ENCODE measurements at places on chromosomes 5 and 9. TPM values are rescaled to one million over a fixed set of nuclear protein-coding genes. Genes with fewer than 3 reads are reported as not detected.

SLC1A3 gene
- 0.99 TPM for total RNA-seq

DPM2 gene
- total RNA-seq: 41.6 TPM

TAS2R1 gene
- not detected for total RNA-seq

ADGRV1 gene
- not detected for total RNA-seq

SLC45A2 gene
- not detected for total RNA-seq

DMRT2 gene
- total RNA-seq: not detected

EFNA5 gene
- total RNA-seq: not detected

LRRTM2 gene
- not detected for total RNA-seq

TMEM232 gene
- 0.86 TPM for total RNA-seq

C5orf52 gene
- total RNA-seq: not detected

GDA gene
- not detected for total RNA-seq

- H3K4me1 ChIP-seq: no peaks in the 10 kb centered on the region
- no peak overlapping the region for H3K4me3 ChIP-seq
- H3K36me3 ChIP-seq: no peaks in the 10 kb centered on the region
- peaks cover 3% of the 10 kb centered on the region for H3K27me3 ChIP-seq
Measured at GRCh38 chr5:108675736-108676135, 72.0 kb upstream of the FER start.

- H3K36me3 ChIP-seq: no peaks in the 10 kb centered on the region
- DNase-seq: no peak
- H3K4me3 ChIP-seq: no peak overlapping the region
- H3K4me1 ChIP-seq: no peaks in the 10 kb centered on the region
- no peaks in the 10 kb centered on the region for H3K27me3 ChIP-seq
Measured at GRCh38 chr5:121086671-121087070, 622.6 kb downstream of the PRR16 start.

GRCh38 chr5:96712100-96712746, 50.0 kb downstream of the CAST start:
- H3K4me3 ChIP-seq: no peak overlapping the region
- H3K4me1 ChIP-seq: peaks cover 19% of the 10 kb centered on the region
- H3K27me3 ChIP-seq: no peaks in the 10 kb centered on the region
- peak overlapping the region; percentile 33 for H3K27ac ChIP-seq

- no peaks in the 10 kb centered on the region for H3K36me3 ChIP-seq
- no peak for DNase-seq
- peaks cover 11% of the 10 kb centered on the region for H3K4me1 ChIP-seq
- no peak overlapping the region for H3K27ac ChIP-seq
- H3K4me3 ChIP-seq: no peak overlapping the region
Measured at GRCh38 chr9:126620478-126620877, 6.8 kb downstream of the LMX1B start.

DNA sequence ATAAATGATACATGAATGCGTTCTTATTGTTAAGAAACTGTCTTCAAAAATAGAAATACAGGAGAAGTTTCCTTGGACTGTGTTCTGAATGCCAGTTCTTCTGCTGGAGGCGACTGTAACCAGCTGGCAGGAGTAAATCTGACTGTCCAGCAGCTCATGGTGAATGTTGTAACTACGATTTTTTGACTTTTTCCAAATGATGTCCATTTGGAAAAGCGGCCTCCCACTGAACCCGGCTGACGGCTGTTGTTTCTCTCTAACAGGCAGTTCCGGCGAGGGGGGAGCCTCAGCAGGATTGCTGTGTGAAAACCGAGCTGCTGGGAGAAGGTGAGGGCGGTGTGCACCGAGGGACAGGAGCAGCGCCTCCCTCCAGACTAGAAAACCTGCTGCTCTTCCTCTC, 91.9 kb downstream of the EHMT1 start:
- H3K4me3 ChIP-seq: no peak overlapping the region
- no peak overlapping the region for H3K27ac ChIP-seq
- H3K27me3 ChIP-seq: no peaks in the 10 kb centered on the region
- H3K4me1 ChIP-seq: peaks cover 60% of the 10 kb centered on the region

DNA sequence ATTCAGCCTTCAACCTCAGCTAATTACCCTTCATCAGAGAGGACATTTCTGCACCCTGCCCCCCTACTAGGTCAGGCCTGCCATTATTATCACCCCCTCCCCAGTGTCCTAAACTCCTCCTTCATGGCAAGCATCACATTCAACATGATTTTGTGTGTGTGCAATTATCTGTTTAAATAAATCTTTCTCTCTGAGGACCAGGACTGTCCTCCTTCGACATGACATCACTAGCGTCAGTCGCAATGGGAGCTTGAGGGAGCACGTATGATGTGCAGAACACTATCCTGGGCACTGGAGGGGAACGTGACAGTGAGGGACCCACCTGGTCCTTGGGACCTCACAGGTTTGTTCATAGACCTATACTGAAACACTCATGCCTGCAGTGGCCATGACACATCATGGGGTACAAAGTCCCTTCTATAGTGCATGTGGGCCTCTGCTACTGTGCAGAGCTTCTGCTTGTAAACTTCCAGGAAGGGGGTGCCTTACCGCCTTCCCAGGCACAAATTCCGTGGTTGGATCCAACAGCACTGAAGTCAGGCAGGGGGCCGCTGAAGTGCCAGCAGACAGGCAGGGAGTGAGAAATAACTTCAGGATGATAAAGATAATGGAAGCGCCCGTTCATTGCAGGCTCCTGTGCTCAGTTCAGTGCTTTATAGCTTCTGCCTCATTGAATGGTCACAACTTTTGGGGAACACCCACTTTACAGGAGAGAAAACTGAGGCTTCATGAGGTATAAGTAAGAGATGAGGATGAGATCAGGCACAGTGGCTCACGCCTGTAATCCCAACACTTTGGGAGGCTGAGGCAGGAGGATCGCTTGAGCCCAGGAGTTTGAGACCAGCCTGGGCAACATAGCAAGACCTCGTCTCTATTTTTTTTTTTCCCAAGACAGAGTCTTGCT, 36.0 kb upstream of the STXBP1 start:
- peaks cover 9% of the 10 kb centered on the region for H3K4me1 ChIP-seq
- DNase-seq: no peak
- no peaks in the 10 kb centered on the region for H3K27me3 ChIP-seq
- no peak overlapping the region for H3K4me3 ChIP-seq
- H3K36me3 ChIP-seq: no peaks in the 10 kb centered on the region
- H3K27ac ChIP-seq: no peak overlapping the region

DNA sequence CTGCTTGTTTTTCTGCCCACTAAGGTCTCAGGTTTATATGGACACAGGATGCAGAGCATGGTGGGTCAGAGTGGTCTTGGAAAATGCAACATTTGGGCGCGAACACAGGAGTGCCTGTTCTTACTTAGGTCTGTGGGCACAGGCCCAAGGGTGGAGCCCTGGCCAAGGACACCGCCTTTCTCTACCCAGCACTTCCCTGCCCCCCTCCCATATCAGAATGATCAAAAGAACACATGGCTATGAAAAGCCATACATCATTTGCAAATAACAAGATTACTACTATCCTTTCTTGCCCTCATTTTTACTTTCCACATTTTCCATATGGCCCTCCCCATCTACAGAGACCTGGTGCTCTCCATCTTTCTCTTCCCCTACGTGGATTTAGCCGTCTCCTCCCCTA, 162.2 kb downstream of the ENC1 start:
- no peak overlapping the region for H3K27ac ChIP-seq
- no peak overlapping the region for H3K4me3 ChIP-seq
- H3K4me1 ChIP-seq: no peaks in the 10 kb centered on the region
- peaks cover 2% of the 10 kb centered on the region for H3K27me3 ChIP-seq

- H3K4me1 ChIP-seq: no peaks in the 10 kb centered on the region
- H3K27me3 ChIP-seq: no peaks in the 10 kb centered on the region
- no peak overlapping the region for H3K27ac ChIP-seq
- DNase-seq: no peak
Measured at GRCh38 chr5:16897284-16897704, 38.8 kb downstream of the MYO10 start.

- peak; percentile 12 for DNase-seq
- no peaks in the 10 kb centered on the region for H3K27me3 ChIP-seq
- peaks cover 47% of the 10 kb centered on the region for H3K4me1 ChIP-seq
- peak overlapping the region; percentile 56 for H3K27ac ChIP-seq
- peaks cover 9% of the 10 kb centered on the region for H3K36me3 ChIP-seq
- peak overlapping the region; percentile 86 for H3K4me3 ChIP-seq
Measured at GRCh38 chr9:132078699-132079356, 839 bp downstream of the MED27 start.

DNA sequence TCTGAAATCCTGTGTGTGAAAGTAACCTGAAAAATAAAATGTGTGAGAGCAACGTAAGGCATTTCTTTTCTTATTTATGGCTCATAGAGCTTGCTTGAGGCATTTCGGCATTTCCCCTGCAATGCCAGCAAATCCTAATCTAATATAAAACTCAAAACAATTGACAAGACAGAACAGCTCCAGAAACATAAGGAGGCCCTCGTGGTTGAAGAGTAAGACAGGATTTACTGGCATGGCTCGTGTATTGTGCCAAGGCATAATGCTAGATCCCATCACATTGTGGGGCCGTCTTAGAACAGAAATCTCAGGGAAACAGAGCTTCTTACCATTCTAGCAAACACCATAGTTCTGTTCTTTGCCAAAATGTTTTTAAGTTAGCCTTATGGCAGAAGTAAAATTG, 166.2 kb downstream of the NTRK2 start:
- H3K36me3 ChIP-seq: no peaks in the 10 kb centered on the region
- no peak overlapping the region for H3K27ac ChIP-seq
- no peak for DNase-seq
- no peak overlapping the region for H3K4me3 ChIP-seq

DNA sequence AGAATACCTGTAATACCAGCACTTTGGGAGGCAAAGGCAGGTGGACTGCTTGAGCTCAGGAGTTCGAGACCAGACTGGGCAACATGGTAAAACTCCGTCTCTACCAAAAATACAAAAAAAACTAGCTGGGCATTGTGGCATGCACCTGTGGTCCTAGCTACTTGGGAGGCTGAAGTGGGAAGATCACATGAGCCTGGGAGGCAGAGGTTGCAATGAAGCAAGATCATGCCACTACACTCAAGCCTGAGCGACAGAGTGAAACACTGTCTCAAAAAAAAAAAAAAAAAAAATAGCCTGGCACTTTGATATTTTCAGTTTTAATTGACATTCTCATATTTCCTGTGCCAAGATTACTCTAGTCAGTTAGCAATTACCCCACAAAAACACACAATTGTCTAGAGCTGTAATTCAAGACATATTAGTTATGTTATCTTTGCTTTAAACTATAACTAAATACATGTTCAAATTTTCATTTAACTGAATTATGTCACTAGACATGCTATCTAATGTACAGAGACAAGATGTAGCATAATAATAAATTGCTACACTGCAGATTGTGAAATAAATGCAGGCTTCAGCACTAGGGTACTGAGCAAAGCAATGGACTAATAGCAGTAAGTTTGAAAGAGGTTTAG, 378.2 kb upstream of the GRAMD2B start:
- H3K27ac ChIP-seq: no peak overlapping the region
- H3K36me3 ChIP-seq: no peaks in the 10 kb centered on the region
- no peak for DNase-seq
- H3K4me3 ChIP-seq: no peak overlapping the region

DNA sequence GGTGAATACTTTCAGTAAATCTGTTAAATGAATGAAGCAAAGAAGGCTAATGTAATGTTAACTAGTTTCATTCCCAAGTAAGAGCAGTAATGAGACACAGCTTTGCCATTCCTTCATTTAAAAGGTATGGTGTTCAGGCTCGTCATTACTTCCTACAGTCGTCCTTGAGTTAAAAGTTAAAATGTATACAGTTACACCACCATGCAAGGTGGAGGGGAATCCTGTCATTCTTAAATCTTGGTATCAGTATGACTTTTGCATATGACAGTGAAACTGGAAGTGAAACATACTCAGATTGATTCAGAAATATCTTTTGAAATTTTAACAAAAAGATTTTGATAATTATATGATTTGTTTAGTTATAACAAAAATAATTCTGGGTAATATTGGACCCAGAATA, 25.9 kb downstream of the MTRR start:
- DNase-seq: no peak
- no peak overlapping the region for H3K4me3 ChIP-seq
- no peaks in the 10 kb centered on the region for H3K27me3 ChIP-seq
- peaks cover 12% of the 10 kb centered on the region for H3K4me1 ChIP-seq

DNA sequence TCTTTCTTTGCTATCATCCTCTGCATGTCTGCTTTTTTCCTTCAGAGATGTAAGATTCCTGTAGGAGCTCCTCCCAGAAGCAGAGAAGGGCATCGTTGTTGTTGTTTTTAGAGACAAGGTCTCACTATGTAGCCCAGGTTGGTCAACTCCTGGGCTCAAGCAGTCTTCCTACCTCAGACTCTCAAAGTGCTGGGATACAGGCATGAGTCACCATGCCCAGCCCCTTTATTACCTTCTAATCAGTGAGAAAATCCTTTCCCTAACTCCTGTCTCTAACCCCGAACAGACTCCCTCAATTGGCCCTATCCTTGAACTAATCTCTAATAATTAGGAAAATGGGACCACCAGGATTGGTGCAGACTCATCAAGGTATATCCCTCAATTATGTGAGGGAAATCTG, 64.4 kb downstream of the GALNT10 start:
- H3K27ac ChIP-seq: no peak overlapping the region
- no peak overlapping the region for H3K4me3 ChIP-seq
- H3K27me3 ChIP-seq: no peaks in the 10 kb centered on the region
- no peaks in the 10 kb centered on the region for H3K4me1 ChIP-seq

- no peaks in the 10 kb centered on the region for H3K4me1 ChIP-seq
- no peak overlapping the region for H3K4me3 ChIP-seq
- DNase-seq: no peak
- H3K27me3 ChIP-seq: peaks cover 21% of the 10 kb centered on the region
- H3K36me3 ChIP-seq: no peaks in the 10 kb centered on the region
Measured at GRCh38 chr5:148684528-148684927, 30.2 kb upstream of the HTR4 start.

- H3K27me3 ChIP-seq: no peaks in the 10 kb centered on the region
- DNase-seq: no peak
- no peak overlapping the region for H3K4me3 ChIP-seq
- no peaks in the 10 kb centered on the region for H3K4me1 ChIP-seq
- H3K36me3 ChIP-seq: no peaks in the 10 kb centered on the region
Measured at GRCh38 chr5:4883360-4883759, 256.8 kb upstream of the ADAMTS16 start.

- H3K27ac ChIP-seq: no peak overlapping the region
- H3K4me1 ChIP-seq: no peaks in the 10 kb centered on the region
- H3K36me3 ChIP-seq: peaks cover 15% of the 10 kb centered on the region
- no peak overlapping the region for H3K4me3 ChIP-seq
- DNase-seq: no peak
Measured at GRCh38 chr5:127987354-127988145, 96.0 kb upstream of the SLC12A2 start.

DNA sequence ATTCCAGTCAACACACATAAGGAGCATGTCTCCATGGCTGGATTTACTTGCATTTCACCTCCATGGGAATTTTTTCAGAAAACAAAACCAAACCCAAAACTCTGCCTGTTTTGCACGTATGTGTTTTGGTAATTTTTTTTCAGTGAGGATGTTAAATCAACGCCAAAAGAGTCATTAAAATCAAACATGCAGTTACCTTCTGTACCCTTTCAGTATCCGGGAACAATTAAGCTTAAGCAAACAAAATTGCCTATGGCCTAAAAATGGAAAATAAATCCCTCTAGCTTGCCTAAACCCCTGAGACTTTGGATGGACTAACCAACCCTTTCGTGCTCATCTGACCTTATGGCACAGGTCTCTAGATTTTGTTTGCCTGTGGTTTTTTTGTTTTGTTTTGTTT, 209.2 kb upstream of the KLF4 start:
- no peak overlapping the region for H3K4me3 ChIP-seq
- no peaks in the 10 kb centered on the region for H3K4me1 ChIP-seq
- H3K36me3 ChIP-seq: no peaks in the 10 kb centered on the region
- DNase-seq: no peak
- peaks cover 5% of the 10 kb centered on the region for H3K27me3 ChIP-seq
- no peak overlapping the region for H3K27ac ChIP-seq

GRCh38 chr9:38154501-38155421, 85.7 kb upstream of the SHB start:
- peaks cover 3% of the 10 kb centered on the region for H3K27me3 ChIP-seq
- H3K4me1 ChIP-seq: no peaks in the 10 kb centered on the region
- H3K36me3 ChIP-seq: no peaks in the 10 kb centered on the region
- no peak overlapping the region for H3K4me3 ChIP-seq
- H3K27ac ChIP-seq: no peak overlapping the region
